A549 (cell line): ENCODE measurements at places on chromosomes 11 and 22.

- DNase-seq: no peak
These were observed 7.2 kb downstream of the LTO1 start for GRCh38 chr11:69667619-69668604.

GRCh38 chr11:120912504-120912903 is 111.4 kb upstream of the TBCEL start:
- peak; percentile 12 for DNase-seq

- DNase-seq: peak; percentile 86
These were observed 92.8 kb upstream of the OR9G4 start for GRCh38 chr11:56841210-56841810.

DNA sequence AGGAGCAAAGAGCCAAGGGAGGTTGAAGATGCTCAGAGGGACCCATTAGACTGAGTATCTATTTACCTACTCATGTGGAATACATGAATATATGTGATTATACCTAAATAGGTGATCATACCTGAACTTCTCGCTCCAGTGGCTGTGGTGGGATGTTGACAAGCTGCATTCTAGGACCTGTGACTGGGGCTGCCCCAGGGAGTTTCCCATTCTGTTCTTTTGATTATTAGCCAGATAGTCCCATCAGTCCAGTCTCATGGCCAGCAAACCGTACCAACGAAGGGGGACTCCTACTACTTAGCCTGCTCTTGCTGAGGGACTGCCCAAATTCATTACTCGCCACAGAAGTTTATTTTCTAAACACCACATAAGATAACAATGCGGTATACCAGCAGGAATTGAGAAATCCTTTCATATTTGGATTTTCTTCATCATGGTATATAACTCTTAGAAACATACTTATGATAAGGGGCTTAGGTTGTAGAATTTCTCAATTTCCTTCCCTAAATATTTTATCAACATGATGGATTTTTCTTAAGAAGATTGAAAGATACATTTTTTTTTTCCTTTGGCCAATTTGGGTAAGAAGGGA is 273.9 kb downstream of the NTM start:
- no peak for DNase-seq

DNA sequence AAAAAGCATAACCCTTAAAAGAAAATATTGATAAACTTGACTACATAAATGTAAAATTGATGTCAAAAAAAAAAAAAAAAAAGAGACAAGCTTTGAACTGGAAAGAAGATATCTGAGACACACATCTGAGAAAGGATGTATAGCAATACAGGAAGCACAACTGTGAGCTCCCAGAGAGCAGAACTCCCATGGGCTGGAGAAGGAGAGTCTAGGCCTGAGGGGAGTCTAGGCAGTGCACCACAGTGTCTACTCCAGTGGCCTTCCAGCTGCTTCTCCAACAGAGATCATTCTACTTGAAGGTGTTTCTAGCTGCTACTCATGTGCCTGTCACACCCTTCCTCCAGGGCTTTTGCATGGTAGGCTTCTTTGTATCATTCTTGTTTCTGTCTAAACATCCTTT is 54.2 kb upstream of the SYT9 start:
- no peak for DNase-seq

- no peak for DNase-seq
These were observed 66.8 kb downstream of the CSTPP1 start for GRCh38 chr11:47003180-47003877.

GRCh38 chr11:7606496-7606895 is 66.8 kb downstream of the CYB5R2 start:
- peak; percentile 25 for DNase-seq
